ENCODE measurements at places on chromosomes 2 and 18.

GRCh38 chr18:43004421-43004820 is 111.1 kb downstream of the RIT2 start:
- DNase-seq = no peak

DNA sequence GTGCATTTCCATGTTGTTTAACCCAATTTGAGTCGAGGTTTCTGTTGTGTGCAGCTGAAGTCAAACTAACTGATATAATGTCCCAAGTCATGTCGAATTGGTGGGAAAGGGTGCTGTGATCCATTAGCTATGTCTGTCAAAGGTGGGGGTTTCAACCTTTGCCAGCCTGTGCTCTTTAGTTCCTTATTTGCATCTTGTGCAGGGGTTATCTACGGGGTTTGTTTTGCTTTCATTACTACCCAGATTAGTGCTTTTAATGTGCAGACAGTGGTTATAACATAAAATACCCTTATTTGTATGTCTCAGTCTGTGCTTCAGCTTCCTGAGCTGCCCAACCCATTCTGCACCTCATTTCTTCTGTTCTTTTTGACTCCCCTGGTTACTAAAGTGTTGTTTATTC is 271.9 kb upstream of the CXCR4 start:
- DNase-seq = no peak

GRCh38 chr2:105683011-105683492 is 61.7 kb upstream of the NCK2 start:
- DNase-seq = no peak

GRCh38 chr2:145987793-145988192 is 1467.9 kb upstream of the ZEB2 start:
- peak; percentile 77 for DNase-seq

GRCh38 chr18:67135981-67136380 is 380.5 kb downstream of the DSEL start:
- no peak for DNase-seq

- DNase-seq = no peak
Measured at GRCh38 chr2:17533546-17533945, 7.0 kb upstream of the VSNL1 start.

GRCh38 chr2:139529080-139529479 is 748.9 kb upstream of the NXPH2 start:
- DNase-seq = no peak

DNA sequence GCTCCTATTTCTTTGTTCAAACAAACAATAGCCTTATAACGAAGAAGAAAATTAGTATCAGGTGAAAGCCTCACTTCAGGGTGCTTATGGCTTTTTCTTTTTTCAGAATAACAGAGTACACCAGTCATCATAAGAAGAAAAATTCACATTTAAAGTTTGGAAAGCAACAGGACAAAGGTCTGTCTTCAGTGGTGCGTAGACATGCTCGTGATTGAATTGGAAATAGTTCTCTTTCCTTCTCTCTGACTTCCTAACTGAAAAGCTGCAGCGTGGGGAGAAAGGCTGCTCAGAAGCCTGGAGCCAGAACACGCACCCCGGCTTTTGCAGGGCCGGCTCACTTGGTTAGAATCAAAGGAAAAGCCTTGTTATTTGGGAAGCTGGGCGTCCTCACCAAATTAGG is 127.6 kb upstream of the ZNF516 start:
- no peak for DNase-seq

Data from amniotic epithelial cell (primary cell).